ENCODE measurements at places on chromosomes 3 and 15. TPM values are rescaled to one million over a fixed set of nuclear protein-coding genes. Genes with fewer than 3 reads are reported as not detected.

GRCh38 chr3:47291158-47291753 lies 8.5 kb downstream of the KLHL18 start:
- no peaks in the 10 kb centered on the region for H3K4me1 ChIP-seq
- no peaks in the 10 kb centered on the region for H3K27me3 ChIP-seq
- no peak overlapping the region for H3K27ac ChIP-seq
- no peak overlapping the region for H3K4me3 ChIP-seq
- no peak for DNase-seq
- peaks cover 9% of the 10 kb centered on the region for H3K36me3 ChIP-seq

GRCh38 chr3:127672429-127673190 lies at the start of gene ABTB1:
ABTB1 (plus strand) TSS chr3:127672952; CDS start chr3:127673026, 74 bp downstream.
- H3K4me1 ChIP-seq, result peaks cover 9% of the 10 kb centered on the region
- H3K27me3 ChIP-seq, result no peaks in the 10 kb centered on the region
- peak; percentile 80 for DNase-seq
- peak within 1 kb of the TSS; percentile 75 for H3K27ac ChIP-seq

FAM81A gene
- 1.0 TPM for total RNA-seq

DNA sequence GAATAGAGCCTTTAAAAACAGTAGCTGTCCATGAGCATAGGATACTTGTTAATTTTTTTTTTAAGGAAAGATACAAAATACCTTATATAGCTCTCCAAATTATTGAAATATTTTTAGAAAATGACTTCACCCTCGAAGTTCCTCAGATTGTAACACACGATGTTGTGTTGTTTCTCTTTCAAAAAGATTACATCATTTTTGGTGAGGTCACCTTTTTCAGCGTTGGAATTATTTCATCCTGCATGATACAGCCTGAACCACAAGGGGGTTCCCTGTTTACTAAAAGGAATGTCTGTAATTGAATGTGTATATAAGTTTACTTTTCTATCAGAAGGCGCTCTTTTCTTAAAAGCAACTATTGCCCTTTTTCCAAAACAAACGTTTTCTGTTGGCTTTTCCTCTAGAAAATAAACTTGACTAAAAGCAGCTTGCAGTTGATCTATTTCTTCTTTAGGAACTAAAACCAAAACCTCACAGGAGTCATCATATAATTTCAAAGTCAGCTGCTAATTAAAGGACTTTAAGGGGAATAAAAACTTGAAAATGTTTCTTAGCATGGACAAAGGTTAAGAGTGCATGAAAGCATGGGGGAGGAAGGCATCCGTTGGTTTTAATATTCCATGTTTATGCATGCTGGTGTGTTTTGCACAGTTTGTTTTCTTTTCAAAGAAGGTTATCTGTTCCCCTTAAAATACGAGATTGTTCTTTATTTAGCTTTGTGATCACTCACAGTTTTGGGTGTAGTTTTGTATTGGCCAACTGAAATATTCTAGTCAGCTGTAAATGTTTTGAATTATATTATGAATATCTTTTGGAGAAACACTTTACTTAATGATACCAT lies 29.4 kb downstream of the LYSMD4 start:
- DNase-seq, result no peak
- H3K36me3 ChIP-seq, result peaks cover 4% of the 10 kb centered on the region
- H3K27ac ChIP-seq, result peak overlapping the region; percentile 92
- no peaks in the 10 kb centered on the region for H3K27me3 ChIP-seq
- peaks cover 16% of the 10 kb centered on the region for H3K4me1 ChIP-seq

DNA sequence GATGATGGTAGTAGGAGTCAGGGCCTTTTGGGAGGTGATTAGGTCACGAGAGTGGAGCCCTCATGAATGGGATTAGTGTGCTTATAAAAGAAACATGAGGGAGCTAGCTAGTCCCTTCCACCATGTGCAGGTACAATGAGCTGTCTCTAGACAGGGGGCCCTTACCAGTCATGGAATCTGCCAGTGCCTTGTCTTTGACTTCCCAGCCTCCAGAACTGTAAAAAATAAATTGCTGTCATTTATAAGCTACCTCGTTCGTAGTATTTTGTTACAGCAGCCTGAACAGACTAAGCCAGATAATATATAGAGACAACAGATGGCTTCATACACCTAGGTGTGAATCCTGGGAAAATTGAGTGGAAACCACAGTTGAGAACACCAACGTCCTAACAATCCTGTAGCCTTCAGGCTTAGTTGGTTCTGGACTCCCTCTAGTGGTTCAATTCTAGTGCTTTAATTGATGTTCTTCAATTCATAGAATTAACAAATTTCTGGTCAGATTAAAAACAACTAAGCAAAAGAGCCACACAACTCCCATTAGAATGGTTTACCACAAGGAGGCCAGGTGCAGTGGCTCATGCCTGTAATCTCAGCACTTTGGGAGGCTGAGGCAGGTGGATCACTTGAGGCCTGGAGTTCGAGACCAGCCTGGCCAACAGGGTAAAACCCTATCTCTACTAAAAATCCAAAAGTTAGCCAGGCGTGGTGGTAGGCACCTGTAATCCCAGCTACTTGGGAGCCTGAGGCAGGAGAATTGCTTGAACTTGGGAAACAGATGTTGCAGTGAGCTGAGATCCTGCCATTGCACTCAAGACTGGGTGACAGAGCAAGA lies 21.3 kb upstream of the GATM start:
- H3K27ac ChIP-seq, result no peak overlapping the region
- peaks cover 39% of the 10 kb centered on the region for H3K27me3 ChIP-seq
- H3K4me3 ChIP-seq, result no peak overlapping the region
- DNase-seq, result no peak
- no peaks in the 10 kb centered on the region for H3K36me3 ChIP-seq

- no peak overlapping the region for H3K4me3 ChIP-seq
- peaks cover 39% of the 10 kb centered on the region for H3K4me1 ChIP-seq
- no peak overlapping the region for H3K27ac ChIP-seq
- no peak for DNase-seq
- no peaks in the 10 kb centered on the region for H3K36me3 ChIP-seq
- H3K27me3 ChIP-seq, result no peaks in the 10 kb centered on the region
Observed at GRCh38 chr3:59820352-59820934, 770.6 kb upstream of the CFAP20DC start.

DNA sequence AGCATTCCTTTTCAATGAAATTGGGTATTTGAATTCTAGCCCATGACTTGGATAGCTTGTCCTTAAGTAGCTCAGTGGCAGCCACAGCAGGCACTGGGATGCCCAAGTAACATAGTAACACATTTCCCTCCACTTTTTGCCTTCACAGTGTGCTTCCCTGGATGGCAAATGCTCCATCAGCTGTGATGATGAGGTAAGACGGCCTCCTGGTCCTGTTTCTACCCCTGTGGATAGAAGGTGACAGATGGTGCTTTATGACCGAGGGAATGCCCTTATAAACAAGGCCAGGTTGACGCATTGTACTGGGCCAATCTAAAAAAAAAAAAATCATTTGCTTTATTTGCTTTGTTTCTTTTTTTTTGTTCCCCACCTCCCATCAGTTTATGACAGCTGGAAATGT lies 41.8 kb upstream of the LRTM1 start:
- no peak overlapping the region for H3K4me3 ChIP-seq
- no peak for DNase-seq
- H3K27ac ChIP-seq, result no peak overlapping the region
- peaks cover 27% of the 10 kb centered on the region for H3K4me1 ChIP-seq

- H3K4me1 ChIP-seq, result peaks cover 48% of the 10 kb centered on the region
- DNase-seq, result no peak
- no peaks in the 10 kb centered on the region for H3K36me3 ChIP-seq
Observed at GRCh38 chr3:172102123-172102882, 62.9 kb downstream of the FNDC3B start.

DNA sequence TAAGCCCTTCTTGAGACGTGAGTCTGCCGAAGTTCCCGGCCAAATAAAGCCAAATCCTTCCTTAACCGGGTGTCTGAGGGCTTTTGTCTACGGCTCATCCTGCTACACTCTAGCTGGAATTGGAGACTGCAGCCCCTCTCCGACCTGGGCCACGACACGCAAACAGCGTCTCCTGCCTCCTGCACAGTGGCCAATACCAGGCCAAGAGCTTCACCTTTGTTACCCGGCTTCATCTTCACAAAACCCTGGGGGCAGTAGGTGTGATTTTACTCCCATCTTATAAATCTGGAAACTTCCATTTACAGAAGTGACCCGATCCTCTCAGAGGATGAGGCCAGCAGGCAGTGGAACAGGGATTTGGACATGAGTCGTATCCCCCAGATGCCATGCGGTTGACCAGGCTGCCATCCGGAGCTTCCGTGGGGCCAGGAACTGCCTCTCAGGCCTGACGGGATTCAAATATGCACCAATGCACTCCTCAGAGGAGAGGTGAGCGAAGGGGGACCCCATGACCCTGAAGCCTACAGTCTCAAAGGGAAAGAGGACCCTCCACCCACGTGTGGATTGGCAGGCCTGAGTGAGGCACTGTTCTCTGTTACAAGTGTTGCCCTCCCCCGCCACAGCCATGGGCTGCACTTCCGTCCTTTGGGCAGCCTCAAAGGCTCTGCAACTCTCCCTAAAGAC lies 53.2 kb upstream of the KLF13 start:
- H3K4me1 ChIP-seq, result peaks cover 18% of the 10 kb centered on the region
- no peak overlapping the region for H3K4me3 ChIP-seq
- H3K27me3 ChIP-seq, result no peaks in the 10 kb centered on the region
- no peak for DNase-seq

PROK2 gene
- total RNA-seq, result not detected

- H3K27ac ChIP-seq, result no peak overlapping the region
- no peaks in the 10 kb centered on the region for H3K36me3 ChIP-seq
- peaks cover 65% of the 10 kb centered on the region for H3K27me3 ChIP-seq
- no peak overlapping the region for H3K4me3 ChIP-seq
- no peaks in the 10 kb centered on the region for H3K4me1 ChIP-seq
Observed at GRCh38 chr3:185519021-185519420, 20.2 kb upstream of the TMEM41A start.

LRRN1 gene
- total RNA-seq, result 59.1 TPM

GRCh38 chr15:56805466-56806147 lies 72.3 kb upstream of the ZNF280D start:
- peaks cover 8% of the 10 kb centered on the region for H3K4me1 ChIP-seq
- H3K27me3 ChIP-seq, result peaks cover 8% of the 10 kb centered on the region
- H3K27ac ChIP-seq, result no peak overlapping the region
- H3K4me3 ChIP-seq, result no peak overlapping the region

TMEM207 gene
- not detected for total RNA-seq

- H3K36me3 ChIP-seq, result no peaks in the 10 kb centered on the region
- no peak overlapping the region for H3K4me3 ChIP-seq
- peaks cover 2% of the 10 kb centered on the region for H3K27me3 ChIP-seq
- H3K4me1 ChIP-seq, result no peaks in the 10 kb centered on the region
Observed at GRCh38 chr15:82909080-82909815, 43.3 kb downstream of the HOMER2 start.

SPATA12 gene
- total RNA-seq, result not detected

- peak overlapping the region; percentile 92 for H3K27ac ChIP-seq
- H3K27me3 ChIP-seq, result no peaks in the 10 kb centered on the region
- DNase-seq, result no peak
- H3K36me3 ChIP-seq, result peaks cover 2% of the 10 kb centered on the region
Observed at GRCh38 chr3:177150970-177151627, 46.2 kb downstream of the TBL1XR1 start.

GRCh38 chr3:117837391-117837790 lies 1127.8 kb downstream of the TUSC7 start:
- H3K27ac ChIP-seq, result no peak overlapping the region
- no peak overlapping the region for H3K4me3 ChIP-seq
- H3K27me3 ChIP-seq, result peaks cover 10% of the 10 kb centered on the region
- H3K36me3 ChIP-seq, result no peaks in the 10 kb centered on the region
- no peak for DNase-seq
- H3K4me1 ChIP-seq, result no peaks in the 10 kb centered on the region

GRCh38 chr15:33677238-33677830 lies 291.0 kb upstream of the CHRM5 start:
- H3K36me3 ChIP-seq, result no peaks in the 10 kb centered on the region
- H3K4me3 ChIP-seq, result no peak overlapping the region

Data from mesothelial cell of epicardium (in vitro differentiated cells).